ENCODE measurements at places on chromosomes 4 and X.
A peak's percentile ranks its signal among the peaks of the same experiment; 100 is the strongest.

GRCh38 chr4:40379248-40379647, 44.1 kb downstream of the CHRNA9 start:
- DNase-seq, result no peak

DNA sequence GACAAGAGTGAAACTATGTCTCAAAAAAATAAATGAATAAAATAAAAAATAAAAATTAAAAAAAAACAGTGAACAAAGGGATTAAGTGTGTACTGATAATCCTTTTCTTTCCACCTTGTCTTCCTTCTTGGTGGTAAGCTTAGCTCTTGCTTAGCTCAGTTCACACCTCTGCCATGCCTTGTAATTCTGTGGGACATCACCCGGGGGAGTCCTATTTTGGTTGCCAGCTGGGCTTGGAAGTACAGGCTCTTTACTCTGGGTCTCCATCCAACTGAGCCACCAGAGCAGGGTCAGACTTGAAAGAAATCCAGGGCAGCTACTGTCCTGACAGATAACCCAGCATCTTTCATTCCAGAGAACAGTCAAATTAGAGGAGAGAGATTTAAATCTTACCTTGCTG, 204.2 kb upstream of the TEX13A start:
- no peak for DNase-seq

DNA sequence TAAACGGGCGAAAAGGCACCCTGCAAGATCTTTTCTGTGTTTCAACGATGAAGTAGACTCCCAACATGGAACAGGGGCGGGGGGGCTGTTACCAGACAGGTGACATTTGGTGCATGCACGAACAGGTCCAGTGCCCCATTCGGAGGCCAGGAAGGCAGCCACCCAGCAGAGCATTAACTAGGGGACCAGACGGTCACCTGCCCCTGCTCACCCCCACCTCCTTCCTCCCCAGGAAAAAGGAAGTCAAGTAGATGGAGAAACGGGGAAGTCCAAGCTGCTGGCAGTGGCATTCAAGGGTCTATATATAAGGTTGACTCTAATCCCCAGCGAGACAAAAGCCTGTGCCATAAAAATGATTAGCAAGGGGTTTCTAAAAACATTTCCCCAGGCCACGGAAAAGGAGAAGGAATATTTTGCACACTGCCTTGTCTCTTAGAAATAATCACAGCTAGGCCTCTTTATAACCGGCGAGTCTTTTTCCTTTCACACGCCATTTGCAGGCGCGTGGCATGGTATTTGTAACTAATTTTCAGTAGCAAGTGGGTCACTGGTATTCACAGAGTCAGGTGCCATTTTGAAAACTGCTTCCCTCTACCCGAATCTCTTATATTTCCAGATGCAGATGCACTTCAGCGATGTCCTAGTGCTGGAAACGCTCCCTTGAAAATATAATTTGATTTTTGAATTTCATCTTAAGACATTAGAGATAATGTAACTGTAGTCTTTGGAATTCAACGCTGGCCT, 1.2 kb upstream of the TMSB4X start:
- DNase-seq, result peak; percentile 9

DNA sequence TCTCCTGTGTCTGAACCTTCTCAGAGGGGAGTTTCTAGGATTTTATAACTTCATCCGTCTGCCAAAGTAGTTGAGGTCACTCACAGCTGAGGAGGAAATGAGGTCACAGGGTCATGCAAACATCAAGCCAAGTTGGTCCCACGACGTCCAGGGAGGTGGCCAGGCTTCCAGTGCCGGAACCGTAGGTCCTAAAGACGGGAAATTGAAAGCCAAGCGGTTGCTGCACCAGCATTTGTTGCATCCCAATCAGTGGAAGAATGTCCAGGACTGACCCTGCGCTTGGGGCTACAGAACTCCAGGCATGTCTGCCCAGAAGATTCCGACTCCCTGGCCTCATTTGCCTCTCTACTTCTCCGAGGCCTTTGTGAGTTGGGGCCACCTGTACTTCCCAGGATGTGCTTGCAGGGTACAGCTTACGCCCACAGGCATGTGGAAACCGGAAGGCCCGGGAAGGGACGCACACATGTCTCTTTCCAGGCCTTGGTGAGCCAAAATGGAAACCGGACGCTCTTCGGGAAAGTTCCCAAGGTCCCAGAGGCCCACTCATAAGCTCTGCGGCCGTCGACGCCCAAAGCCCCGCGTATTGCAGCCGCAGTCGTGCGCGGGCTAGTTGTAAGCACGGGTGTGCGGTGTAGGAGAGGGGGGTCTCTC, 9.3 kb downstream of the PRDM8 start:
- no peak for DNase-seq

DNA sequence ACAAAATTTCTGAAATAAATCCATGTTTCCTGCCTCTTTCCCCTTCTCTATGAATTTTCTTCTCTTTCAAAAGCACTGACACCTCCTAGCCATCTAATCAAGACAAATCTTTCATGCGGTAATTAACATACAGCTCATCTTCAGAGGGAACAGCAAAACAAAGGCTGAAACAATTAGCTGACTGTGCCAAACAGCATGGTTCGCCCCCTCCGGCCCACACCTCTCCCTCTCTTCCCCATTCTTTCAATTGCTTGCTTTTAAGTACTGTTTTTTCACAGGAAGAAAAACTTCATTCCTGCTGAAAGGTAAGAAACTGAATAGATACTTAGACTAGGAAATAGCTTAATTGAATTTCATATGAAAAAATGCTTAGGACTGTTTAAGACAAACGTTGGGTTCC, 291.1 kb upstream of the NOCT start:
- DNase-seq, result no peak

DNA sequence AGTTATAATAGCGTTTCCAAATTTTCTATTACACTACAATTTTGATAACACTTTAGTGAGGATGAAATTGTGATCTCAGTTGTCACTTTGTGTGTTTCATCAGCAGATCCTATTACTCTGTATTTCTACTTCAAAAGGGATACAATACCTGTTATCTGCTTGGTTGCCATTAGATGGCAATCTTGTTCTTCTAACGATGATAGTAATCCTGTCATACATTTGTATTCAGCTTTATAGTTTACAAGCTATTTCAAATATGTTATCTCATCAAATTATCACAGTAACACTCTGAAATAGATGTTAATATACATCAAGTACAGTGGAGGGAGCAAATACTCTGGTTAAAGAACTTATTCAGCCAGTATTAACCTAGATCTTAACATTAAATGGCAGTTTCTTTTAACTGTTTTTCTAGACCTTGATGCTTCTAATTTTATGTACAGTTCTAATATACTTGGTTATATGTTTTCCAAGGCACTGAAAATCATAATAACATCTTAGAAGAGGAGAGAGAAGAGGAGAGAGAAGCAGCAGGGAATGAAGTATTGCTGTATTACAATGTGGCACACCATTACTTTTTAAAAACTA, 292.0 kb downstream of the CCSER1 start:
- no peak for DNase-seq

DNA sequence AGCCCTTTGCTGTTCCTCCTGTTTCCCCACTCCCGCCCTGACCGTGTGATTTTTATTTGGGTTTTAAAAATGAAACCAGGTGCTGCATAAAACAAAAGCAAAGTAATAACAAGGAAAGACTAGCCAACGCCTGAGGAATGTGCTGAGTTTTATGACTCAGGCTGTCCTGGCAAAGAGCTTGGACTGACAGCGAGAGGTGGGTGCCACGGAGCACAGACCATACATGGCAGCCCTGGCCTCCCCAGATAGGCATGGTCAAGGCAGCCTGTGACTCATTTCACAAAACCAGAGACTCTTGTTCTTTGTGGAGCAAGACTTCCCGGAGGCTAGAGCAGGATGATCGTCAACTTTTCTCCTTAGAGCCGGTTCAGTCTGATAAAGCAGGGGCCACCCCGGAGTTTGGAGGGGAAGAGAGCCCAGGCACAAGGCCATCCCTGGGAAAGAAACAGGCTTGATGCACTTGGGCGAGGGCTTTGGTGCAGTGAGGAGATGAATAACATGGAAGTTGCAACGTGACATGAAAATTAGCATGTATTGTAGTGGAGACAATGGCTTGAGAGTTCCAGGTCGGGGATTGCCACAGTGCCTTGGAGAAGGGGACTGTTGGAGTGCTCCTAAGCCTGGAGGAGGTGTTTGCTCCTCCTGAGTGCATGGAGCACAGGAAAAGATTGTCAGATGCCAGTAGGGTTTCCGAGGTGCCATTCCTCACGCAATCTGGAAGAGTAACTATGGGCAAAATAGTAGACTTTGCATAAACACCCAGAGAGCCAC, 54.8 kb downstream of the C4orf51 start:
- DNase-seq, result no peak

DNA sequence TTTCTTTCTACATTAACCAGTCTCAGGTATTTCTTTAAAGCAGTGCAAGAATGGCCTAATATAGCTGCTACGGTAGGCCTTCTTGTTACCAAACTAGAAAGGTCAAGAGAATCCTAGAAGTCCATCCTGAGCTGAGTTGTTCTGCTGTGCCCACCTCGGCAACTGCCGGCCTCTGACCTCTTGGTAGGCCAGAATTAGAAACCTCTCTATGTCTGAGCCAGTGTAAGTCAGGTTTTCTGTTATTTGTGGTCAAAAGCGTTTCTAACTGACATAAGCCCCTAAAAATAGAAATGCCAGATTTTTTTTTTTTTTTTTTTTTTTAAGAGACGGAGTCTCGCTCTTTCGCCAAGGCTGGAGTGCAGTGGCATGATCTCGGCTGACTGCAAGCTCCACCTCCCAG, 43.1 kb downstream of the SOWAHB start:
- no peak for DNase-seq

DNA sequence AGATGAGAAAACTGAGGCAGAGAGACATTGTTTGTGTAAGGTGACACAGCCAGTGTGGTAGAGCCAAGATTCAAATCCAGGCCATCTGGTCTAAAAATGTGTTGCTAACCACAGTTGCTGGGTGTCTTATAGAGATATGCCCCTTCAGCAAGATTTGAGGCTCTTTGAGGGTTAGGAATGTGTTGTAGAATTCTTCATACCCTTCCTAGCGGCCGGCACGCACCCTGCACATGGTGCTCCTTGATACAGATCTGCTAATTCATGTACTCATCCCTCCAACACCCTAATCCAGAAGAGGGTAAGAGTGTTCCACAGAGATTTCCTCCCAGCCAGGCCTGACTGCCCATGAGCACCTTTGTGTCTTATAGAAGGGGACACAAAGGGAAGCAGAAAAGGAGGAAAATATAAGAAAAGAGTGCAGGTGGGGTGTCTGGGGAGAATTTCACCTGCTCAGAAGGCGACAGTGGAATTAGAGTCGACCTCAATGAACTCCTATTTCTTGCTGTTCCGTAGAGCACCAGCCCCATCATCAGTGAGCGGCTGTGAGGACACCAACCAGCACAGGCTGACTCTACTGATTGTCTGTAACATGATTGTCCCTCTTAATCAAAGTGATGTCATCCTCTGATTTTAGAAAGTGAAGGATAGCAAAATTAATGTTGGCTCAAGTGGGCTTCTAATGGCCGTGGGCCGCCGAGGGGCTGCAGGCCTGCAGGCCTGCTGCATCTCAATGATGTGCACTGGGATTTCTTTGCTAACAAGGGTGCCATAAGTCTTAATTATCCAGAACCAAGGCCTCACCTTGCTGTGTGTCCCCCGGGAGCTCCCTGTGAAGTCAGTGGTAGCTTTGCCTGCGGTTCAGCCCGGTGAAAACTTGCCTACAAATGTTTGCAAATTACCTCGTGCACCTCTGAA, 24.2 kb upstream of the SMIM20 start:
- DNase-seq, result no peak

- no peak for DNase-seq
Measured at GRCh38 chrX:3046253-3047240, 5.3 kb downstream of the ARSF start.
